ENCODE measurements at places on chromosomes 3 and 15.

GRCh38 chr15:45185903-45186770 is 1.6 kb downstream of the SHF start:
- DNase-seq = no peak

- DNase-seq = no peak
These were observed 128.7 kb upstream of the TLE3 start for GRCh38 chr15:70226337-70226980.

GRCh38 chr15:63939531-63940130 is 105.9 kb upstream of the HERC1 start:
- DNase-seq = peak; percentile 9

DNA sequence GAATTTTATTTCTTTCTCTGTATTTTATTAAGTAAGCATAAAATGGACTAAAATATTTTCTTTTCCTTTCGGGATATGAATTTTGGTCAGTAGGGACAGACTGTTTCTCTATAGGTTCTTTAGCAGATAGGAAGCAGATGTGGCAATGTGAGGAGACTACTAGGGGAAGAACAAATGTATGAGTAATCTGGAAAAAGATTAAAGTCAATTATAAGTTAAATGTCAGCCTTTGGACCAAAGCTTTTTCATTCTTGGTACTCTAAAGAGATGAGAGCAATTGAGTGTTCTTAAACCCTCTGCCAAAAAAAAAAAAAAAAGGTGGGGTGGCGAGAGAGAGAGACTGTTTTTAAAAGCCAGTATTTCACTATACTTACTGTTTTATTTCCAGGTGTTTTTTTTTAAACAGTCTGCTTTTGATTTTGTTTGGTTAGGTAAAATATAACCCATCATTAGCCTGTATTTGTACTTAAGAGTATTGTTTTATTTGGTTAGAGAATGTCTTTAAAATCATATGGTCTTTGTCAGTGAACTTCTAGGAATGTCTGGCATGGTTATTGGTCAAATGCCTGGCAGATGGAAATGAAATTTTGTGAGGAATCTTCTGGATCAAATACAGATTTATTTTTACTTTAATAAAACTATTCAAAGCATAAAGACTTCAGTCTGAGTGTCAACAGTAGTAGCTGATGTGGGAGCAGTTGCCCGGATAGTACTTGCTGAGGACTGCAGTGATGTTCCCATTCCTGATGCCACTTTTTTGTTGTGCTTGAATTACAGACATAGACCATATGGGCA is 63.8 kb downstream of the LRRC49 start:
- DNase-seq = no peak

GRCh38 chr3:58388550-58389091 is 45.0 kb downstream of the PDHB start:
- DNase-seq = no peak

DNA sequence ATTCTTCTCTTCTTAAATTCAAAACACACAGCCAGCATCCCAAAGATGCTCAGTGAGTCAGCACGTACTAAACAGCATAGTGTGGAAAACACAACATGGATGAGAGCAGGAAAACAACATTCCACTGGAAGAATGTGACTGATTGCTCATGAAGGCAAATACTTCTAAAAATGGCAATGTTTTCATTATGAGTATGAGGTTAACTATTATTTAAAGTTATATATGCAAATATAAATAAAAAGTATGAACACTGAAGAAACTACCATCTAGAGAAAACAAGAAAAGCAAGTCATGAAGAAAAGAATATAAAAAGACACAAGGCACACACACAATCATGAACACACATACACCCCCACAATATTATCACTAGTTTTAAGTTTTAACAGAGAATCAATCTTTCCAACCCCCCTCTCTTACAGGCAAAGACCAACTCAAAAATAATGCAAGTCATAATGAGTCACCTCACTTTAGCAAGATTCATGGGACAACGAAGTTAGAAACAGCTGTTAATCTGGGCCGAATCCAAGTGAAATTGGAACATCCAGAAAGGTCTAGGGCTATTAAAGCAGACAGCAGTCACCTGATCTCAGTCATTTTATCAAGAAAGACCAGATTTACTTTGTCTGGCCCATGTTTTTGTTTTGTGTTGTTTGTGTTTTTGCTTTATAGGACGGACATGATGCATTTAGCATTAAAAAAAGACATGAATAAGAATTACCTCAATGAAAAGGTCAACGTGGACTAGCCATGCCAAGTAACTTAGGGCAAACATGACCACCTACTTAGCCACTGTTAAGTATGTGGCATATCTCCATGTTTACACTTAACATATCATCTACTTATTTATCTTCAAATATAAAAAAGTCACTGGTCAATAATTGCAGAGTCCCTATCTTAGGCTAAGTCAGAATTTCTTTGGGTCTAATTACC is 18.1 kb downstream of the GBE1 start:
- DNase-seq = no peak

- DNase-seq = no peak
These were observed 65.3 kb upstream of the NANOGP8 start for GRCh38 chr15:35150361-35150760.

DNA sequence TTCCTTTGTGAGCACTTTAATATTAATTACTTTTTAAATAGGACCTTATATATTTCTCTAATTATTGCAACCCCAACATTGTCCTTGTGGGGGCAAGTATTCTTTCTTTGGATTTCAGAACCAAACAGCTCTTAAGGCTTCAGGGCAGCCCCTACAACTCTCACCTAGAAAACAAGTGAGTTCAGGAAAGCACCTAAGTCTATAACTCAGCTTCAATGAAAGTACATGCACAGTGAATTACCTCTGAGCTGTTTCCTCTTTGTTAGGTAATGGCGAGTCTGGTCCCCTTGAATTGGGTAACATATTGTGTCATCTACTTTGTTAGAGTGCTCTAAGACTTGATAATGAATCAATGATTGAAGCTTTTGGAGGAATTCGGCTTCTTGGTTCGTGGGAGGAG is 545.7 kb downstream of the NLGN1 start:
- DNase-seq = no peak

DNA sequence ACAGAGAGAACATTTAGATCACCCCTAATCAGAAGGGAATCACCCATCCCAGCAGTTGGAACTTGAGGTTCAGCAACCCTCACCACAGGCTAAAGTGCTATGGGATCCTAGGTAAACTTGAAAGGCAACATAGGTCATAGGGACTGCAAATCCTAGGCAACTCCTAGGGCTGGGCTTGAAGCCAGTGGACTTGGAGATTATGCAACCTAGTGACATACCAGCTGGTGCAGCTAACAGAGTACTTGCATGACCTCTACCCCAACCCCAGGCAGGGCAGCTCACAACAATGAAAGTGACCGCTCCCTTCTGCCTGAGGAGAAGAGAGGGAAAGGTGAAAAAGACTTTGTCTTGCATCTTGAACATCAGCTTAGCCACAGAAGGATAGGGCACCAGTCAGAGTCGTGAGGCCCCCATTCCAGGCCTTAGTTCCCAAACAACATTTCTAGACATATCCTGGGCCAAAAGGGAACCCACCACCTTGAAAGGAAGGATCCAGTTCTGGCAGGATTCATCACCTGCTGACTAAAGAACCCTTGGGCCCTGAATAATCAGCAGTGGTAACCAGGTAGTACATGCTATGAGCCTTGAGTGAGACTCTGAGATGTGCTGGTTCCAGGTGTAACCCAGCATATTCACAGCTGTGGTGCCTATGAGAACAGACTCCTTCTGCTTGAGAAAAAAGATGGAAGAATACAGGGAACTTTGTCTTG is 37.6 kb upstream of the FBN1 start:
- no peak for DNase-seq

- no peak for DNase-seq
These were observed 37.1 kb downstream of the SYNM start for GRCh38 chr15:99141943-99142342.

- no peak for DNase-seq
These were observed 148.0 kb downstream of the TPRA1 start for GRCh38 chr3:127442506-127442905.

Data from CD8-positive, alpha-beta T cell (primary cell).